ENCODE measurements at places on chromosomes 11 and 22.

DNA sequence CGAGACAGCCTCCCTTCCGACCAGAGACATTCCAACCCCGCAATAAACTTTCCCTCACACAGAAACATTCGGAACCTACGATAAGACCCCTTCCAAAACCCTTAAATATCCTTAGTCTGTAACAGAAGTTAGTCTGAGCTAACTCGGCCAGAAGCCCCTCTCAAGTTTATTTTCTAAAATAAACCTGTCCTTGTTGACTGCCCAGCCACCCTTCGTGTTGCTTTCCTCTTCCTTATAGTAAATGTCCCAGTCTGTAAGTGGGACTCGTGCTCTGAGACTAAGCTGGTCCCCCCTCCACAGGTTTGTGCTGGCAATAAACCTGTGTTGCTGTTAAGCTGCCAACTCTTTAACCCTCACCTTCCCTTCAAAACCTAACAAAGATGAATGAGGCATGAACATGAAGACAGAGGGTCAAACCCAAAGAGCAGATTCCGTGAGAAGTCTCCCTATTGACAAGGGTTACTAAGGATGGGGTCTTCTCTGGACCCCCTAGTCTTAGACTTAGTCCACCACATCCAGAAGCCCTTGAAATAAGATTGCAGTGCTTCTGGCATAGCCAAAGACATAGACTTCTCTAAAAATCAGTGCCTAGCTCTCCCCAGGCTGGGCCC, 18.2 kb downstream of the MIF start:
- DNase-seq = no peak

- DNase-seq = no peak
These were observed 76.0 kb downstream of the ST3GAL4 start for GRCh38 chr11:126431401-126432064.

DNA sequence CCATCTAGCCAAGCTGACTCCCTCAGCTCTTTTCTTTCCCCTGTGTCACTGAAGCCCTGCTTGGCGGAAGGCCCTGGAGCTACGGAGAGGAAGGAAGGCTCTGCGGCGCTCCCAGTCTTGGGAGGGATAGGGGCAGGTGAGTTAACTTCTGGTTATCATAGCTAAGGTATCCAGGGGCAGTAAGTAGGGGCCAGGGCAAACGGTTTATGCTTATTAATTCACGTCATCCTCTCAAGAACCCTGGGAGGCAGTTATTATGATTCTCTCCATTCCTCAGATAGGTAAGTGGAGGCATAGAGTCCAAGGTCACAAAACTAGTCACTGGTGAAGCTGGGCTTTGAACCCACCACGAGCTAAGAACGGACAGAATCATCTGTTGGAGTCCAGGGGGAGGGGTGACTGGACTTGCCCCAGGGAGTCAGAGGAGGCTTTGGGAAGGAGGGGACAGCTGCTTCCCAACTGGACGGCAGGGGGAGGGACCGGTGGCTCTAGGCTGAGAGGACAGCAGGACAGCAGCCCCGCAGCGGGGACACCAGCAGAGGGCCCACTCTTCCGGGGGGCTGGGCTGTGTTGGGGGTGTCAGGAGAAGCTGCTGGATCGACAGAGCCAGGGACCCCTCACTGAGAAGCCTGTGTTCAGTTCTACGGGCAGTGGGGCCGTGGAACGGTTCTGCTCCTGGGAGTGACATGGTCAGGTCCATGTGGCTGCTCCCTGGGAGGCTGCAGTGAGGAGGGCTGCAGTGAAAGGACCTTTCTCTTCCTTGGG, 3.5 kb downstream of the BAIAP2L2 start:
- no peak for DNase-seq

DNA sequence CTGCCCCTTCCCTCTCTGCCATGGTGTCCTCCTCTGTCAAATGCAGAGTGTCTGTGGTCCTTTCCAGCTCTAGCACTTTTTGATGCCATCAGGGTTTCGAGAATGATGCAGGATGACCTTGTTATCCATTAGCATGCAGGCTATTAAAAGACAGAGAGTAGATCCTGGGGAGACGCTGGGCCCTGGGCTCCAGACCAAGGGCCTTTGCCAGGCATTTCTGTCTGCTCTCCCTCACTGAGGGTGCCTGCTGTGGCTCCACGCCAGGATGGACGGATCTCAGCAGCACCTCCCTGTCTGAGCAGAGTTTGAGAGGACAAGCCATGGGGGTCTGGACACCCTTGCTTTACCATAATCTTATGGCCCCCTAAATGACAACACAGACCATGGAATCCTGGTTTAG, 110.8 kb upstream of the CD82 start:
- DNase-seq = no peak

- DNase-seq = no peak
These were observed 990.9 kb downstream of the BRD1 start for GRCh38 chr22:48836673-48837340.

DNA sequence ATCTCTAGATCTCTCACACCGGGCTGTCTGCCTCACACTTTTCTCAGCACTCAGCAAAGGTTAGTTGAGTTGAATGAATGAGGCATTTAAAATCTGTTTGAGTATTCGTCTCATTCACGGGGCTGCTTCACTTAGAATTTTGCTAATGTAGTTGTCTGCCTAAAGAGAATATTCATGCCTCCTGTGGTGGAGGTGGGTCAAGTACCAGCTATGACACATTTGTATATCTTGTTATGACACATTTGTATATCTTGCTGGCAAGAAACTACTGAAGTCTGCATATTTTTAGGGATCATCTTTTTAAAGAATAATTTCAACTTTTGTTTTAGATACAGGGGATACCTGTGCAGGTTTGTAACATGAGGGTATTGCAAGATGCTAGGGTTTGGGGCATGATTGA, 43.1 kb downstream of the LDLRAD3 start:
- DNase-seq = no peak

DNA sequence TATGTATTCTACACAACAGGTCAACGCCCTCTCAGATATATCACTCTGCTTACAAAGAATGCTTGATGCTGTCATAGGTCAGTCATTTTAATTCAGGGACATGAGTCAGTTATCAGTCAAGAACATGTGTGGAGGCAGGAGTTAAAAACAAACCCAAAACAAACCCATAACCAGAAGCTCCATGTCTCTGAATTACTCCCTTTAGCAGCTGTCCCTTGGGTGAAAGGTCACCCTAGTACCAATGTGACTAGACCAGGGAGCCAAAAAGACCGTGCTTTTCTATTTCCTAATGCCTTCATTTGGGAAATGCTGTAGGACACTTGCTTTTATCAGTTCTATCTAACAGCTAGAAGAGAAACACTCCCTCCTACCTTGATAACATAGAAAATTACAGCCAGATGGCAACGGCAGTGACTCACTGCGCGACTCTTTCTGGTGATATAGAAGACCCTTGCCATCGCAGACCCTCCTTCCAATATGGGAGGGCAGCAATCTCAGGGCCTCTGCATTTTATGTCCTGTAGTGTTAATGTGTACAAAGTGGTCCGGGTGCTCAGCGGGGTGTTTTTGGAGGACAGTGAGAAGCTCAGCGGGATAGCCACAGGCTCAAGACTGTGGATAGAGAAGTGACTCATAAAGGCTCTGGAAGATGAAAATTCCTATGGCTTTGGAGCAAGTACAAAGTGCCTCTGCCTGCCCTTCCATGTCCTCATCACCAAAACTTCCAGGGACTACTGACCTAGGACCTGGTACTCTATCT, 24.8 kb downstream of the APOL5 start:
- no peak for DNase-seq

DNA sequence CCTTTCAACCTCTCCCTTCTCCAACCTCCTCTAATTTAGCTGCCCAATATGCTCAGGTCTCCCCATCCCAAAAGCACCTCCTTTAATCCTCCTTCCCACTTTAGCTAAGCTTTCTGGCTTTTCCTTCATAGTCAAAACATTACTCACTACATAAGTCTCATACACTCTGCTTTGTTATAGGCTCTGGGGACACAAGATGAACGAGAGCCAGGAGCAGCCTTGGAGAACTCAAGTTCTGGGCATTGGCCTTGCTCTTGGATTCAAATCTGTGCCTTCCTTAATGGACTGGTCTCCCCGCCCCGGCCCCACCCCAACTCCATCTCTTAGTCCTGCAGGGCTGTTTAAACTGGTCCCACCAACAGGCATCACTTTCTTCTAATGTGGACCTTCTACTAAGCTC, 11.4 kb upstream of the HPX start:
- no peak for DNase-seq

GRCh38 chr11:9859554-9860305, 195.9 kb downstream of the SWAP70 start:
- peak; percentile 53 for DNase-seq
